ENCODE measurements at places on chromosomes 12 and 14.

- DNase-seq, result no peak
Measured at GRCh38 chr12:117031843-117032592, 67.2 kb downstream of the TESC start.

DNA sequence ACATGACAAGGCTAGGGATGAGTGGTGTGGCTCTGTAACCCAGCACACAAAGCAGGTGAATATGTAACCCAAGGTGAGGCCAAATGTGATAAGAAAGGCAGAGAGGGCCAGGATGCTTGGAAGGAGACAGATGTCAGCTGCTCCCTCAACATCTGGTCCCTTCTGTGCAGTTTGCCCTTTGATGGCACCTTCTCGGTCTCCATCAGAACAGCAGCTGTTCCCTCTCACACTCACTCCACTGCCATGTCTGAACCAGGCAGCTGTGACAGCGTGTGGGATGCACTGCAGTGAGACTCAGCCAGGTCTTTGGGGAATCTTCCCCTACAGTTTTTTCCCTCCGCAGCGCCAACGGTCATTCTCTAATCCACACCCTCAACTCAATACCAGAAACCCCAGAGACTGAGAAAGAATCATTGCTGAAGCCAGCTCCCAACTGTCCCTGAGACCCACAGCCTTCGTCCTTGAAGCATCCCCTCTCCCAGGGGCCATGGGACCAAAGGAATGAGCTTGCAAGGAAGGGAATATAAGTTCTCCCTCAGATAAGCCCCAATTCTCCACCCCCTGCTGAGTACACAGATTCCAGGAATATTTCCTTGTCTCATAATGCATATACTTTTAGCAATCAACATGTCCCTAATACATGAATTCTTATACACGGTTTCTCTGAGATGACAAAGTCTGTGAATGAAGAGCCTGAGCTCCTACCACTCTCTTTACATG lies 230.0 kb downstream of the GLT1D1 start:
- no peak for DNase-seq

GRCh38 chr12:40336573-40337199 lies 111.9 kb downstream of the LRRK2 start:
- no peak for DNase-seq

GRCh38 chr14:21543521-21543960 lies 17.4 kb upstream of the SALL2 start:
- no peak for DNase-seq

DNA sequence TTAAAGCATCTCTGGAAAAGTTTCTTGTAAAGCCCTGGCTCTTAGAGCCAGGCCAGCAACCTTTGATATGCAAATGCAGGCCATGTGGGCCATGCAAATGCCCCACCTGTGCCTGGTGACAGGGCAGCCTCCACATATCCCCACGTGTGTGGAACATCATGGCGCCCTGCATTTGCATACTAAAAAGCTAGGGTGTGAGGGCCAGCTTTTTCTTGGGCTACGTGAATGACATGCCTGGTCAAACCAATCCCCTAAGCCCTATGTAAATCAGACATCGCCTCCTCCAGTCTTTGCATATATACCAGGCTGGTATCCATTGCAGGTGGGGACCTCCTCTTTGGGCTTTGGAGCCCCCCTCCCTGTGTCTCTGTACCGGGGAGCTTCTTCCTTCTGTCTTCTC lies 6.4 kb downstream of the CSRP2 start:
- DNase-seq, result no peak

Measured in CD4-positive, alpha-beta T cell treated with Interleukin-6 at 100 ng/mL for 8 hours (primary cell).